ENCODE measurements at places on chromosomes 2 and 18. TPM values are rescaled to one million over a fixed set of nuclear protein-coding genes. Genes with fewer than 3 reads are reported as not detected.

UGT1A5 gene
- not detected for total RNA-seq

CHMP1B gene
- total RNA-seq = 38.1 TPM

WNT10A gene
- 0.23 TPM for total RNA-seq

CDK15 gene
- total RNA-seq = not detected

MC5R gene
- total RNA-seq = not detected

DNAJC5G gene
- total RNA-seq = not detected

ZNF519 gene
- total RNA-seq = 1.8 TPM

REG1B gene
- not detected for total RNA-seq

C2orf80 gene
- total RNA-seq = not detected

TLX2 gene
- total RNA-seq = 0.36 TPM

DSG4 gene
- total RNA-seq = not detected
